CD4-positive, alpha-beta T cell treated with Interleukin-17A for 1 hour (primary cell): ENCODE measurements at places on chromosomes 16 and 17.

- DNase-seq: no peak
Observed at GRCh38 chr16:68282064-68282452, 17.7 kb downstream of the SLC7A6 start.

- no peak for DNase-seq
Observed at GRCh38 chr16:49431040-49431439, 57.4 kb downstream of the C16orf78 start.

DNA sequence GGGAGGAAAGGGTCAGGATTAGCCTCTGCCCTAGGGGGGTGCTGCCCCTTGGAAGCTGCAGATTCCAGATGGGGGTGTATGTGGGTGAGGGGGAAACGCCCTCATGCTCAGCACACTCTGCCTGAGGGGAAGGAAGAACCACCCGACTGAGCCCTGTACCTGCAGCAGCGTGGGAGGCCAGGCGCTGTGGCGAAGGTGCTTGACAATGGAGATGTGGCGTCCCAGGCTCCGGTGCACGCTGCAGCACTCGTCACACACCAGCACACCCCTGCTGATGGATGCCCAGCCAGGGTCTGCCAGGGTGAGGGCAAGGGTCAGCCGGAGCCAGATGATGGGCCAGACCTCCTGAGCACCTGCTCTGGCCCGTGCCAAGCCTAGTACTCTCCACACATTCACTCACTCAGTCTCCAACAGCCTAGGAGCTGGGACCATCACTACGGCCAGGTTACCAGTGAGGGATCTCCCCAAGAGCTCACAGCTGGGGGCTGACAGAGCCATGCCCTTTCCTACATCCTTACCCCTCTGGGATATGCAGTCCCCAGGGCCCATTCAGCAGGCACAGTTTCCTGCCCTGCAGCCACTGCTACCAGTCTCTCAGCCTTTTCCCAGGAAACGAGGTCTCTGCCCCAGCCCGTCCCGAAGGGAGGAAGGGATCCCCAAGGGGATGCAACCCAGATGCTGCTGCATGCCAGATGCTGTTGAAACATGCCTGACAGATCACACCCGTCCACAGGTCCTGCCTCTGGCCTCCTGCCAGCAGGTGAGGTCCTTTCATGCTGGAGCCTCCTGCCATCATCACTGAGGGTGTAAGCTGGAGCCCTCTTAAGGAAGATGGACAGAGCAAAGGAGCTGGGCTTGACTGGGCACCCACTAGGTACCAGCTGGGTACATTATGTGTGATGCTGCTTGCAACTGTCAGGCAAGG, 5.9 kb downstream of the GIT1 start:
- DNase-seq: no peak

GRCh38 chr17:27741971-27742575, 58.3 kb downstream of the NOS2 start:
- no peak for DNase-seq

GRCh38 chr17:15942207-15942833, 2.6 kb upstream of the ADORA2B start:
- DNase-seq: no peak

GRCh38 chr17:76469076-76469990, 1.9 kb downstream of the AANAT start:
- no peak for DNase-seq

DNA sequence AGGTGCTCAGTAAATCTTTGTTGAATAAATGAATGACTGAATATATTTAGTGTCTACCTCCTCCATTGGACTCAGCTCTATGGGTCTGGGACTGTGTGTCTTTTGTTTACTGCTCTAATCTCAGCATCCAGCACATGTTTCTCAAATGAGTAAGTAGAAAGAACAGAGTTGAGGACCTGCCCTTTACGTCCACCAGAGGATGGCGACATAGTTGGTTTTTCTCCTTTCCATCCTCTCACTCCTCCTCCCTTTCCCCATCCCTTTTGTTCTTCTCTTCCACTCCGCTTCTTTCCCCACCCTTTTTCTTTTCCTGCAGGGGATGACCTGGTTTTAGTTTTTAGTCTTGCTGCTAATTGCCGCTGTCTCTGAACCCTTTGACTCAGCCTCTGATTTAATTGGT, 12.1 kb upstream of the CHP2 start:
- DNase-seq: no peak

- DNase-seq: no peak
Observed at GRCh38 chr16:56779906-56780305, 50.0 kb downstream of the NUP93 start.

DNA sequence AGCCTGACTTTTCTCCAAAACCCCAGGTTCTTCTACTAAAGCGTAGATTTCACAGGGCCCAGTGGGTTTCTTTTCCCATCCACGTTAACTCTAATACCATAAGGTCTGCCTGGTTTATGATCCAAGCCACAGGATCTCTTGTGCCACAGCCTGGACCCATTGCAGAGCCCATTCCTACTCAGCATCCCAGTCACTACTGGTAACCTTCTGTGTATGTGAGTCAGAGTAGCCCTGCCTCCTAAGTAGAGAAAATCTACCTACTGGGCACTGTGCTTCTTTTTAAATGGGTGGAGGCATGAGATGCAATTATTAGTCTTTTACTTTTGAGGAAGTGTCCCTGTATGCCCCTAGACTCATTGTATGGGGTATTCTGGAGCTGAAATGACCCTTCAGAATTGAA, 13.5 kb downstream of the CCL11 start:
- DNase-seq: no peak

DNA sequence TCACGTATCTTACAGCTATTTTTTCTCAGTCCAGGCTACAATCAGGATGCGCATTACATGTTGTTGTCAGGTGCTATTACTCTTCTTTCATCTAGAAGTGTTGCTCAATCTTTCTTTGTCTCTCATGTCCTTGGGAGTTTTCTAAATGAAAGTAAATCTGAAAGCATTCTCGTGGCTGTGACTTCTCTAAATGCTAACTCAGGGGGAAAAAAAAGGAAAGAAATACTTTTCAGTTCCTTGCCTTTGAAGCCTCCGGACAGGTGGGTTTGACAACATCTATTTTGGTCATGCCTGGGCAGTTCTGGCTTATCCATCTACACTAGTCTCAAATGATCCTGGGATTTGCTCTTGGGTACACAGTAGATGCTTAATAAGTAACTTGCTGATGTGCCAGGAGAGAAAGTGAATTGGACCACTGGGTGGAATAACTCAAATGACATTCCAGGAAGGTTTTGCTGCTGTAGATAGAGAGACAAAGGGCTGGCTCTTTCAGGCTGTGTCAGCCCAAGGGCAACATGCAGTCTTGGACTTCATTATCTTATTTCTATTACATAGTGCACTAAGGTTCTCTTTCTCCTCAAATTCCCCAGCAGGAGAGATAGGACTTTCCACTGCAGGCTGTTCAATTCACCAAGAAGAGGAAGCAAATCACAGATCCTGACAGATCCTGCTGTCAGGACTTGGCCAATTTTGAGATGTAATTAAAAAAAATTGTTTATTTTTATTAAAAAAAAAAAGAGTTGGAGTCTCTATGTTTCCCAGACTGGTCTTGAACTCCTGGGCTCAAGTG, 63.6 kb upstream of the NFAT5 start:
- DNase-seq: no peak

GRCh38 chr17:36609498-36609862, 8.1 kb downstream of the MRM1 start:
- DNase-seq: no peak

DNA sequence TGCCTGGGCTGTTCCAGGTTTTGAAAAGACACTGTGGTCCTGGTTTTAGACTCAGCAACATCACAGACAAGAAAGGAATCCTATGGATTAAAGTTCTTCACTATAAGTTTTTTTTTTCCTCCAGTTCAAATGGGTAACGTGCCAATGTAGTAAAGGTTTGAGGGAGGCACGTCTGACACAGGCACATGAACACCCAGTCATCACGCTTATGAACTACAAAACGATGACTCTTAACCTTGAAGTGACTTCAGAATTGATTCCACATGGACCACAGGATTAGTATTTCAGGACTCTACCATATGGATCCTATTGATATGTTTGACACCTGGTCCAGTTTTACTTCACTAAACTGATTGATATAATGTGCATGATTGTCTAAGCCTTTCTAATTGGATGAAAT, 2.3 kb downstream of the PRMT7 start:
- DNase-seq: no peak

GRCh38 chr16:85571563-85571812, 41.6 kb upstream of the GSE1 start:
- no peak for DNase-seq

DNA sequence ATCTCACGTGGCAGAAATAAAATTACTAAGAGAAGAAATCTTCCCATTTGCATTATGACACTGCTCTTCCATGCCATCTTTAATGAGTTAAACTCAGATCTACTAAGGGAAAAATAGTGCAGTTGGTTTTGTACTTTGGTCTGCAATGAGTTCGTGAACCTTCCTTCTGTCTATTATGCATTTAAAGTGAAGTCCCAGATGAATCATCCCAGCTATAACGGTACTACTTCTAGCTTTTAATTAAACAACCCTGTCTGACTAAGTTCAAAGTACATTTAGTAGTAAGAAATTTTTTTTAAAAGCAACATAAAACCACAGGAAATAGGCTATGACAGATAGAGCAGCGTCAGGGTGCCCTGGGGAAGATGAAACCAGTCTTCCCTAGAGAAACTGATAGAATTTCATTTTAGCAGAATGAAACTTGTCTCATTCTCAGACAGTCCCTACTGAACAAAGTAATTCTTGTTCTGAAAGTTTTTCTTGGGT, 1.8 kb downstream of the TMIGD1 start:
- DNase-seq: peak; percentile 75

GRCh38 chr17:38943607-38944006, 18.2 kb downstream of the LASP1NB start:
- no peak for DNase-seq

GRCh38 chr17:69331756-69332155, 4.8 kb upstream of the ABCA5 start:
- no peak for DNase-seq

- no peak for DNase-seq
Observed at GRCh38 chr17:9020824-9021157, 519 bp upstream of the NTN1 start.

GRCh38 chr17:77230436-77230830, 89.7 kb downstream of the SEC14L1 start:
- DNase-seq: no peak

- DNase-seq: no peak
Observed at GRCh38 chr16:61277849-61278248, 758.4 kb downstream of the CDH8 start.

- DNase-seq: no peak
Observed at GRCh38 chr17:2749058-2749783, at the start of gene CCDC92B. CCDC92B (minus strand) TSS chr17:2749652; CDS start chr17:2735145, 14,507 bp downstream.
